Endodermal cell (in vitro differentiated cells): ENCODE measurements at places on chromosomes 11 and 22. TPM values are rescaled to one million over a fixed set of nuclear protein-coding genes. Genes with fewer than 3 reads are reported as not detected.
A peak's percentile ranks its signal among the peaks of the same experiment; 100 is the strongest.

OR8G1 gene
- total RNA-seq, result 0.11 and 0.34 TPM in 2 replicates

DNA sequence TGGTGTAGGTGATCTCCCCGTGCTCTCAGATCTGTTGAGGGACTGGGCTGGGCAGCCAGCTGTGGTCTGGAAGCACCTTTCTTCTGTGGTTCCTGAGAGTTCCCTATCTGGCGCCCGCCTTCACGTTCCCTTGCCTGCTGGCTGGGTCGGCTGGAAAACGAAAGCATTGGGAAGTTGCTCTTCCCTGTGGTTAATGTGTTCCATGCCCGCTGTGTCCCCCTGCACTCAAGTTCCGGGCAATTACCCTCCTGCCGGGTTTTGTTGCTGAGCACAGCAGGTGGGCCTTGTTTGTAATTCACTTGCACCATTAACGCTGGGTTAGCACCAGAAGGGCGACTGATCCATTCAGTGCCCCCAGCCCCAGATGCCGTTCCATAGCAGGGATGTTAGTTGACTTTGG is 134.1 kb downstream of the GRIK4 start:
- H3K4me1 ChIP-seq, result peaks cover 22% of the 10 kb centered on the region
- peaks cover 63% of the 10 kb centered on the region for H3K27me3 ChIP-seq
- peak overlapping the region; percentile 12 for H3K4me3 ChIP-seq
- H3K27ac ChIP-seq, result no peak overlapping the region

DNA sequence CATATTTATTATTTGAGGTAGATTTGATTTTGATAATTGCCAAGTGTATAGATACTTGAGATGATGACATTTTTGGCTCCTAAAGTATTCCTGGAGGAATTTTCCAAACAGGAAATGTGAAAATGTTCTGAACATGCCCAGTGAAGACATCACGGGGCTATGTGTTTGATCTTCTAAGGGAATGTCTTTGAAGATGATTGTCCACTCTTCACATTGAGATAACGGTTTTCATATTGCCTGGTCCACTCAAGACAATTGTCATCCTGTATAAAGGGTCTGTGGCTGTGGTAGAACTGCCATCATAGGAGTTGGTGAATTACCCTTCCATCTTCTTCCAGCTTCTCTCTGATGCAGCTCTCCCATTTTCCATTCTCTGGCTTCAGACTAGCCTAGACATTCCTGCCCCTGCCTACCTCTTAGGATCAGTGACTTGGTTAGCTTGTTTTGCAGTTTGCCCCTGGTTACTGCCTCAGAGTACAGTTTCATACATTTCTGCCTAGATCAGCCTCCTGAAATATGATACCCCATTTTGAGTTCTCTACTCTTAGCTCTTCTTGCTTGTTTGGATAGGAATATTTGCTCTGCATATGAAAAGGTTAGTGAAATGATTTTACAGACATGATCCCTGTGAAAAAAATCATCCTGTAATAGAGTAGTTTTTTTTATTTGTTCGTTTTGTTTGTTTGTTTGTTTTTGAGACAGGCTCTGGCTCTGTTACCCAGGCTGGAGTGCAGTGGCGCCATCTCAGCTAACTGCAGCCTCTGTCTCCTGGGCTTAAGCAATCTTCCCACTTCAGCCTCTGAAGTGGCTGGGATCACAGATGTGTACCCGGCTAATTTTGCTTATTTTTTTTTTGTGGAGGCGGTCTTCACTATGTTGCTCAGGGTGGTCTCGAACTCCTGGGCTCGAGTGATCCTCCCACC is 111.4 kb upstream of the SORL1-AS1 start:
- H3K27ac ChIP-seq, result no peak overlapping the region
- peaks cover 22% of the 10 kb centered on the region for H3K4me1 ChIP-seq
- H3K27me3 ChIP-seq, result no peaks in the 10 kb centered on the region
- H3K36me3 ChIP-seq, result peaks cover 4% of the 10 kb centered on the region
- no peak overlapping the region for H3K4me3 ChIP-seq

SCGB1C1 gene
- total RNA-seq, result not detected in 2 replicates

- DNase-seq, result no peak
- H3K4me3 ChIP-seq, result no peak overlapping the region
- peaks cover 17% of the 10 kb centered on the region for H3K36me3 ChIP-seq
- no peak overlapping the region for H3K27ac ChIP-seq
- peaks cover 10% of the 10 kb centered on the region for H3K4me1 ChIP-seq
Measured at GRCh38 chr11:12502046-12502445, 124.7 kb downstream of the PARVA start.

DNA sequence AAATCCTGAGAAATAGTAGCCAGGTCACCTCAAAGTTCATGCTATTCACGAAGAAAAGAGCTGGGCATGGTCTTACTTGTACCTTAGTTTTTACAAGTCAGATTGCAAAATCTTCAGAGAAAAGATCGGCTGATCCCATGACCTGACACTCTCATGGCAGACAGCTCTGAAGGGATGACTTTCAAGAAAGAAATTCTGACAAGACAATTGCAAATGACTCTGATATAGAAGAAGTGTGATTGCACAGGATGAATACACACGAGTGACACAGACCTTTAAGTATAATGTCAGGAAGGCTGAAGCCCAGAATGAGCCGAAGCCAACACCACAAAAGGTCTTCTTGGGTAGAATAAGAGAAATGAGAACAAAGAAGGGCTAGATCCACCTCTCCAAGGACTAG is 59.4 kb upstream of the DRD2 start:
- DNase-seq, result no peak
- H3K27ac ChIP-seq, result no peak overlapping the region
- H3K4me3 ChIP-seq, result no peak overlapping the region

DNA sequence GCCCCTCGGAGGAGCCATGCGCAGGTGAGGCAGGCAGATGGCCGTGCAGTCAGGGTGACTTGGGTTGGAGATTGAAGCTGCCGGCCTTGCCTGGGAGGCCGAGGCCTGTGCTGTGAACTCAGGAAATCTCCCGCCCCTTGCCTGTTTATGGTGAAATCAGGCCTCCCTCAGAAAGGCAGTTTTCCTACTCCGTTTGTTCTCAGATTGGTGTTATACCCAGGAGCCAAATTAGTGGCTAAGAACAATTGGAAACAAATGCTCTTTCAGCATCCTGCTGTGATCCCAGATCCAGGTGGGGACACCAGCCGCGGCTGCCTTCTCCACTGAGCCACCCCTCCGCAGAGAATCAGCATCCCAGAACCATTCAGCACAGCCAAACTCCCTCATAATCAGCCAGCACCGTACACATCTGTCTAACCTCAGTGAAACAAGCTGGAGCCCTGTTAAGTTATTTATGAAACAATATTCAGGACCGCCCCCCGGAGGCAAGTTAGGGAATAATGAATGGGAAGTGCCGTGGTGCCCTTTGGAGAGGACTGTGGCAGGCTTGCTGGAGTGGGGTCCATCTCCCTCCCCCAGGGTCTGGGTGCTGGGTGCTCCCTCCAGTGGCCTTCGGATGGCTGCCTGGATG is 60.0 kb downstream of the PKNOX2 start:
- no peak overlapping the region for H3K4me3 ChIP-seq
- no peaks in the 10 kb centered on the region for H3K27me3 ChIP-seq
- H3K27ac ChIP-seq, result no peak overlapping the region

DNA sequence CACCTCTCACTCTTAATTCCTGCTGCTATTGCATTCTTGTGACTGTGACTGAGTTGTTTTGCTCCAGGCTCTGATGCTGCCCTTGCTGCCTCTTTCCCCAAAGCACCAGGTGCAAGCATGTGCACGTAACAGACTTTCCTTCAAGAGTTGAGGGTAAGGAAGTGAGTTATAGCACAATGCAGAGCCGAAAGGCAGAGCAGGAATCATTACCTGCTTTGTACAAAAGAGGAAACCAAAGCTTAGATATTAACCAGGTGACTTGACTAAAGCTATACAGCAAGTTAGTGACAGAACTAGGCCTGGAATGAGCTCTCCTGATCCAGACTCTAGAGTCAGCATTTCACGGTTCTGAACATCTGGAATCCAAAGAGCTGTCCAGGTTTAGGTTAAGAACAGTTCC is 33.6 kb downstream of the NEU3 start:
- no peak for DNase-seq
- peaks cover 6% of the 10 kb centered on the region for H3K27me3 ChIP-seq
- no peak overlapping the region for H3K4me3 ChIP-seq
